ENCODE measurements at places on chromosomes 12 and 14. TPM values are rescaled to one million over a fixed set of nuclear protein-coding genes. Genes with fewer than 3 reads are reported as not detected.

GLIPR1 gene
- total RNA-seq, result 22.2 TPM

OAS1 gene
- total RNA-seq, result 4.5 TPM

HOXC9 gene
- not detected for total RNA-seq

ZFP36L1 gene
- 128 TPM for total RNA-seq

VRTN gene
- not detected for total RNA-seq

GNPNAT1 gene
- total RNA-seq, result 35.0 TPM

SRRM4 gene
- not detected for total RNA-seq

MUCL1 gene
- not detected for total RNA-seq

HAL gene
- 0.40 TPM for total RNA-seq

GPR162 gene
- 0.11 TPM for total RNA-seq

BEST3 gene
- not detected for total RNA-seq

DDX47 gene
- 106 TPM for total RNA-seq

CD163L1 gene
- total RNA-seq, result 0.24 TPM

ZDHHC22 gene
- not detected for total RNA-seq

LRRIQ1 gene
- total RNA-seq, result not detected

TMEM120B gene
- 15.2 TPM for total RNA-seq

SSTR1 gene
- total RNA-seq, result not detected

IGF1 gene
- total RNA-seq, result 0.28 TPM

DHH gene
- total RNA-seq, result not detected

PKP2 gene
- total RNA-seq, result 0.40 TPM

RAD9B gene
- total RNA-seq, result 0.74 TPM

ASB2 gene
- total RNA-seq, result 98.0 TPM

RPGRIP1 gene
- not detected for total RNA-seq

OASL gene
- total RNA-seq, result 4.0 TPM

RDH5 gene
- 8.5 TPM for total RNA-seq

RHOJ gene
- total RNA-seq, result not detected

ANKRD33 gene
- not detected for total RNA-seq

SDR9C7 gene
- not detected for total RNA-seq

NID2 gene
- total RNA-seq, result not detected

ADAM21 gene
- total RNA-seq, result 0.09 TPM

BCL7A gene
- total RNA-seq, result 3.0 TPM

GLT8D2 gene
- total RNA-seq, result 0.11 TPM

PPP1R1A gene
- not detected for total RNA-seq

IFT81 gene
- 4.5 TPM for total RNA-seq

MMP19 gene
- 1.0 TPM for total RNA-seq

TMTC2 gene
- total RNA-seq, result 2.5 TPM

TBX5 gene
- not detected for total RNA-seq

SOAT2 gene
- 0.48 TPM for total RNA-seq

RECQL gene
- total RNA-seq, result 95.1 TPM

All from CD8-positive, alpha-beta memory T cell (primary cell).